M059J (cell line): ENCODE measurements at places on chromosomes 2 and 18.

DNA sequence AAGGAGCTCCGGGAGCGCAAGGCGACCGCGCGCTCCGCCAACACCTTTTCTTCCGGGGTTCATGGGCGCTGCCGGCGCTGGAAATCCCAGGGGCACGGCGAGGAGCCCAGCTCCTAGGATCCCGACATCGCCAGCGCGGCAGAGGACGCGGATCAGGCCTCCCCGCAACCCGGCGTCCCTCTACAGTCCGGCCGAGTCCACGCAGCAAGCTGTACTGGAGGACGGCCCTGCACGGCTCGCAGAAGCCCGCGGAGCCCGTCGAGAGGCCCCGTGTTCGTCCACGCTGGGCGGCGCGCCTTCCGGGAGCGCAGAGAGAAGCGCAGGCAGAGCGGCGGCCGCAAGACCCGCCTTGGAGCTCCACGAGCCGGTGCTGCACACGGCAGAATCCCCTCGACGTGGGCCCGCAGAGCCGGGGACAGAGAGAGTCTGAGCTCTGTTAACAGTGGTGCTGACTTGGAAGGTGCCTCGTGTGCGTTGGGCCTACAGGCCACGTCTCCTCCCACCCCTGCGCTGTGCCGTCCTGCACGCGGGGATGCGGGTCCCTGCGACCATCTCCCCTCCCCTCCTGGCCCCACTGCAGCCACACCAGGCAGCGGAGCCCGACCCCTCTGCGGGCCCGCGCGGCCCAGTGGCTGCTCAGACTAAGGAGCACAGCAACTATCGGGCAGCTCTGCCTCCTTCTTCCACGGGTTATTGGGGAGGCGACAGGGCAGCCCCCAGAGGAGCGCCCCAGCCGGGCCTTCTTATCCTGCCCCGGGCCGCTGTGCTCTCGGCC, 28.1 kb upstream of the PTPN2 start:
- no peak for DNase-seq

DNA sequence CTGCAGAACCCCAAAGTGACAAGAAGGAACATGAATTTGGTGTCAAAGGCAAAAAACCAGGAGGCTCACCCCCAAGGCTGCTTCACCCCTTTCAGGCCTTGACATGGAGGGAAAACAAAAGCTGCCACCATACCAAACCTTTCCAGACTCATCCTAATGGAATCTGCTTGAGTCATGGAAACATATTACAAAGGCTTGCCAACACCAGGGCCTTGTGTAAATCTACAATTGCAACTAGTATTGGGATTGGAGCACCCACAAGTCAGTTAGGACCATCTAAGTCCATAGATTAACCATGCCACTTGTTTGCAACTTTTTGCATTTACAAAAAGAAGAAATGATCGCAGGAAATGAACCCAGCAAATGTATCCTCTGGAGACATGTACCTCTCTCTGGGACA, 297.6 kb downstream of the CDCA7 start:
- peak; percentile 96 for DNase-seq

DNA sequence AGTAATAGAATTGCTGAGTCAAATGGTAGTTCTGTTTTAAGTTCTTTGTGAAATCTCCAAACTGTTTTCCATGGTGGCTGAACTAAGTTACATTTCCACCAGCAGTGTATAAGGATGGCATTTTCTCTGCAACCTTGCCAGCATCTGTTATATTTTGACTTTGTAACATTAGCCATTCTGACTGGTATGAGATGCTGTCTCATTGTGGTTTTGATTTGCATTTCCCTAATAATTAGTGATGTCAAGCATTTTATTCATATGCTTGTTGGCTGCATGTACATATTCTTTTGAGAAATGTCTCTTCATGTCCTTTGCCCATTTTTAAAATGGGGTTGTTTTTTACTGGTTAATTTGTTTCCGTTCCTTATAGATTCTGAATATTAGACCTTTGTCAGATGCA, 63.9 kb downstream of the LANCL1 start:
- no peak for DNase-seq

GRCh38 chr2:165716091-165716490, 78.0 kb downstream of the GALNT3 start:
- DNase-seq = no peak

GRCh38 chr18:27378431-27379095, 193.5 kb upstream of the CHST9 start:
- peak; percentile 93 for DNase-seq

DNA sequence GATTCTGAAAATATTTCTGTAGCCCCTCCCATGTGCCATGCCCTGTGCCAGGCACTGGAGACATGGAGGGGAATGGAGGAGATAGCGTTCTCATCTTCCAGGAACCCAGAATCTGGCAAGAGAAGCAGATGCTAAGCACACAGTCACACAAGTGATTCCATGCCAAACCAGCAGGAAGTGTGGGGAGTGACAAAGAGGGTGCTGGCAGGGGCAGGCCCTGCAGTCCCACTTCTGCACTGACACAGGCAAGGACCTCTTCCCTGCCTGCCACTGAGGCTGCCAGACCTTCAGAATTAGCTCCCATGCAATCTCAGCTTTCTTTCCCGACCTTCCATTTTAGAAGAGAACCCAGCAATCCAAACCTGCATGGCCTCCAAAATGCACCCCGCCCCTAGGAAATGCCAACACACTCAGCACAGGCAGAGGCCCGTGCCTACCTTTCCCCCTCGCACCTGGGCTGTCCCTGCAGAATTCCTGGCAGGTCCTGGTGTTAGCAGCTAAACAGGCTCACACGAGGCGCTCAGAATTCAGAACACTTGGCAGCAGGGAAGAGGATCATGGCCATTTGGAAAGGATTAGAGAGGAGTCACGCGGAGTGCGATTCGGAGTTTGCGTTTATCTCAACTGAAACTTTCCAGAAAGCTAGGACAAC, 155.3 kb downstream of the MSH2 start:
- DNase-seq = peak; percentile 54
